ENCODE measurements at places on chromosomes 12 and 14.

GRCh38 chr12:70982991-70983390, 62.5 kb upstream of the PTPRR start:
- DNase-seq: no peak

- DNase-seq: no peak
These were observed 31.0 kb upstream of the SLC38A1 start for GRCh38 chr12:46299851-46300250.

DNA sequence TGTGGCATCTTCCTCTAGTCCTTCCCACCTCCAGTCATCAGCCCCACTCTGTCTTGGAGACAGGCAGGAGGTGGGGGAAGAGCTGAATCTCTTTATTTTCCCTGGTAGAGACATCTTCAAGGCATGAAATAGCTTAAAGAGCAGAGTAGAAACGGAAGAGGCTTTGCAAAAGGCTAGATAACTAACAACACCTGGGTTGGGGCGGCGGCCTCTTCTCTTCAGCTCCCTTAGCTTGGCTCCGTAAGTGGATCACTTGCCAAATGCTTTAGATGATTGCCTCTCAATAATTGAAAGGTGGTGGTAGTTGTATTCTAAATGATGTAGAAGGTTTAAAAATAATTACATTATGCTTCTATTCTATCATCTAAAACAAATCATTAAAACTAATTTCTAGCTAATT, 36.1 kb downstream of the SSPN start:
- no peak for DNase-seq

GRCh38 chr14:103542605-103543088, 13.7 kb downstream of the TRMT61A start:
- no peak for DNase-seq

DNA sequence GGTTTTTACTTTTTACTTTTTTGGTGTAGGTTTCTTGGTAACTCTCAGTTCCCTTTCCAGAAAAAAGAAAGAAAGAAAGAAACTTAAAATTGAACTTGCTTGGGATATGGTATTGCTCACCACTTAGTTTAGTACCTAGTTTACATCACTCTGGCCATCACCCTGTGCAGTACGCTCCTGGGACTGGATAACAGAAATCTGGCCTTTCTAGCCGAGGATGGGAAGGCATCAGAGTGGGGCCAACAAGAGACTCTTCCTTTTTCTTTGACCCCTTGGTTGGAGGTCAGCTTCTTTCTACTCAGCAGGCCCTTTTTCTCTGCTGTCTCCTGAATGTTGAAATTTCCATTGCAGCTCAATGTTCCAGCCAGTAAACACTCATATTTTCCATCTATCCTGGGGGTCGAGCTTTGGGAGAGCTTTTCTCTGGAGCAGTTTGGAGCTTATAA, 156.6 kb downstream of the TGFB3 start:
- DNase-seq: no peak

Data from T-helper 2 cell treated with Interferon-gamma antibody and Interleukin-4, amounts not matched to agents 5 μg/mL and 100 μg/mL, for 36 hours (primary cell).